ENCODE measurements at places on chromosomes 7 and 10. TPM values are rescaled to one million over a fixed set of nuclear protein-coding genes. Genes with fewer than 3 reads are reported as not detected.

The ABCB1 gene
- 1.2 TPM for total RNA-seq

The TWIST1 gene
- total RNA-seq, result 0.24 TPM

The NUTM2D gene
- 0.54 TPM for total RNA-seq

The SPAG6 gene
- 0.12 TPM for total RNA-seq

The UCMA gene
- 8.6 TPM for total RNA-seq

The CDHR1 gene
- 6.7 TPM for total RNA-seq

The GNGT1 gene
- not detected for total RNA-seq

DNA sequence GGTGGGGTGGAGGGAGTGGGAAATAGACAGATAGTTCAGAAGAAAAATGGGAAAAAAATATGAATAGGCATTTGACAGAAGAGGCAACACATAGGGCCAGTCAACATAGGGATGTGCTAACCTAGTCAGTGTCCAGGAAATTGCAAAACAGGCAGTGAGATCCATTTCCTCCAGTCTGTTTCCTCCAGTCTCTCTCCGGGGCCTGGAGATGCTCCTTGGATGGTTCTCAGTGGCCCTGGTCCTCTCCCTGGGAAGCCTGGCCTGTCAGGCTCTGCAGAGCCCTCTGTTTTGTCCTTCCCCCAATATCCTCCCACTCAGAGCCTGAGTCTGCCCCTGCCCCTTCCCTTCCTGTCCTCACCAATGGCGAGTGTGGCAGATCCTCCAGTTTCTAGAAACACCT is 52.6 kb downstream of the SYPL1 start:
- no peak for DNase-seq

DNA sequence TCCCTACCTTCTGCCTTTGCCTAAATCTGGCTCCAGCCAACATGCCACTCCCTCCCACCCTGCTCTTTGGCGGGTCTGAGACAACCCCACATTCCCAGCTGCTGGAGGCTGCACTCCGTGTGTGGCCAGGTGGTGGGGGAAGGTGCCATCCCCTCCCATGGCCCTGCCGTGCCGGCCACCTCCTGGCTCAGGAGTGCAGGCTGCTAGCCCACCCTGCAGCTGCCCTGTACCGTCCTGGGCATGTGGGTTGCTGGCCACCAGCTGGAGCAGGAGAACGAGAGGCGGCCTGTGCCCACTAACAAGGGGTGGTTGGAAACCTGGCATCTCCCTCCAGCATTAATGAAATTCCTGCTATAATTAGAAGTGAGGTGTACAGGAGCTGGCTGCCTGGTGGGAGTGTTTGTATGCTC is 97.6 kb downstream of the ZMIZ1 start:
- DNase-seq, result no peak

DNA sequence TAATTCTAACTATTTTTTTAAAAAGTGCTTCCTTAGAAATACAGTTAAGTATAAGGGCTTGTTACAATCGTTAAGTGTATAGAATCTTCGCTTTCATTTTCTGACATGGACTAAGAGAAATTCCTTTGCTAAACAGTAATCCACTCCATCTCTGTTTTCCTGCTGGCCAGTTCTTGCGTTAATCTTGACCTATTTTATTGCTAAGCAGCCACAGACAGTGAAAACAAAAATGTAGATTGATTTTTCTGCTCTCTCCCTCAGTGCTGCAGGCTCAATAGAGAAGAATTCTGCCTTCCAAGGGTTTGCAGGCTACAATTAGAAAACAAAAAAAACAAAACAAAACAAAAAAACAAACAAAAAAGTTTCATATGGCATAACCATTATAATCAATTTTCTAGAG is 310.4 kb upstream of the ADARB2 start:
- DNase-seq, result no peak

- DNase-seq, result peak; percentile 50
Observed at GRCh38 chr7:31052841-31053601, 913 bp downstream of the ADCYAP1R1 start.

DNA sequence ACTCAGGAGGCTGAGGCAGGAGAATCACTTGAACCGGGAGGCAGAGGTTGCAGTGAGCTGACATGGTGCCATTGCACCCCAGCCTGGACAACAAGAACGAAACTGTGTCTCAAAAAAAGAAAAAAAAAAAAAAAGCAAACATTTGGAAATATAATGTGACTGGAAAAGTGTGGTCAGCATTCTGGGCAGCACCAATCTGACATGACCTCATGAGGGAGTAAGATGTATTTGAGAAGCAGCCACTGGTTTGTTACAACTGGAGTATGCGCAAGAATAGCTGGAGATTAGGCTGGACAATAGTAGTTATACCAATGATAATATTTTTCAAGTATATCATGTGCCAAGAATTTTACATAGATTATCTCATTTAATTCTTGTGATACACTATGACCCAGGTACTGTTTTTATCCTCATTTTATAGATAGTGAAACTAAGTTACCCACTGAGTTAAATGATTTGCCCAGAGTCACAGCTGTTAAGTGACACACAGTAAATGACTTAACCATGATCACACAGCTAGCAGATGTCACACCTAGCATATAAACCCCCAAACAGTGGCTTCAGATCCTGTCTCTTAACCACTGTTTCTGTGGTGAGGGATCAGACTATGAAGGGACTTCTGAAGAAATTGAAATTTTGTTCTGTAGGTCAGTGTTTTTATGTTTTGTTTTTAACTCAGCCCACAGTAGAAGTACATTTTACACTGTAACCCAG is 11.1 kb downstream of the MCU start:
- DNase-seq, result no peak

DNA sequence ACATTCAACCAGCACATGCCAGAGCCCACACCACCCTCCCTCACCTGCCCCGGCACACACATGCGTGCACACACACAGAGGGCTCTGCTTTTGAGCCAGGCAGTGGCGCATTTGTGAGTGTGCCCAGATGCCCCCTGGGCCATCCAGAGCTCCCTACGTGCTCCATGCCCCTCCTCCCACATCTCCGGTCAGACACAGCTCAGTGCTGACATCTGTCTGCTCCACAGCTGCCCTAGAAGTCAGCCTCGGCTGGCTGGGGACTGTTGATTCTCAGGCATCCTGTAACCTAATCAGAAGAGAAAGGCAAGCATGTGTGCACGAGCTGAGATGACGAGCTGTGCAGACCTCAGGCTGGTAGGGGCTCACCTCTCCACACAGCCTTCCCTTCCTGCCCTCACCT is 135.1 kb downstream of the ZMIZ1 start:
- no peak for DNase-seq

GRCh38 chr10:62433901-62434300 is 59.7 kb downstream of the ZNF365 start:
- DNase-seq, result no peak

DNA sequence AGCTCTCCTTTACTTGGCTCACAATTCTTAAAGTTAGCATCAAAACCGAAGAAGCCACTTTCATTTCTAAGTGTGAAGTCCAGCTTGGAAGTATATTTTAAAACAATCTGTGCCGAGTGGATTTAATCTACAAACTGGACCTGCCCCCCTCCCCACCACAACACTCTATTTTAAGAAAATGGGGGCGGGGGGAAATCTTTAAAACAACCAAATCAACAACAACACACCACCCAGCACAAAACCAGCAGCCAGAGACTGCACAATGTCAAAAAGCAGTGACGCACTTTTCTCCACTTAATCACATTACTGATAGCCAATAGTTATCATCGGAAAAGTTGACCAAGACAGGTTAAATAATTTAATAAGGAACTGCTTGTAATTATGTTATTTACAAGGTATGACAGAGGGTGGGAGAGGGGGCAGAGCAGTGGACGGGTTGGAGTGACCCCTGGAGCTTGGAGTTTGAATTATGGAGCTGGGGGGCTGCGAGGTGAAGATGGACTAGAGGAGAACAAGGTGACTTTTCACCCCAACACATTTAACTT is 2.8 kb downstream of the EBF3 start:
- no peak for DNase-seq

GRCh38 chr7:54944179-54944578 is 74.6 kb upstream of the EGFR start:
- no peak for DNase-seq

DNA sequence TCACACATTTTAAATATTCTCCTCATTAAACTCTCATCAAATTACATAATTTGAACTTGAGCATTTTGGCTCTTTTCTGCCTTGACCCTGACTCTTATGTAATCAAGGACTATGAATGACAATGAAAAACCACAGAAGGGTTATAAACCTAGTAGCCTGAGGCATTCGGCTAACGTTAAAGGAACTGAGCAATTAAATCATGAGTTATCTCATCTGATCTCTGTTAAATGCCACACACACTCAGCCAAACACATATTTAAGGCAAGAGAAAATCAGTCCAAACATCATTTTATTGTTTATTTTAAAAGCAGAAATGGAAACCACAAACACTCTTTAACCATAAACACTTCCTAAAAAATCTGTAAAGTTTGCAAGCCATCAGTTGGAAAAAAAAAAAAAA is 204.3 kb downstream of the DGKI start:
- no peak for DNase-seq

DNA sequence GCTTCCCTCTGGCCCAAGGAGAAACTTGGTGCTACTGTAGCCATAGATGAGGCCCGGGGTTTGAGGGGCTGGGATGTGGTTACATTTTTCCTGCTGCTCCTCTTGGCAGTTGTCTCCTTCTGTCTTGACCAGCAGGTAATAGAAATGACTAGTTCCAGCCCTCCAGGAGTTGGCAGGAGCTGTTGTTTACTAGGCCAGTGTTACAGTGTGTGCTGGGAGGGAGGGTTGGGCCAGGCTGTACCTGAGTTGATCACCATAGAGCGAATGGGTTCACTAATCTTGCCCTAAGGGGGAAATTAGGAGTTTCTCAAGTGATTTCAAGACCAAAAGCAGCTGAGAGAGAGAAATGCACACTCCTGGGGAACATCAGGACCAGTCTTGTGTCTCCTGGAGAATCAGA is 34.9 kb downstream of the PAX2 start:
- DNase-seq, result no peak

- no peak for DNase-seq
Observed at GRCh38 chr7:122984021-122984420, 11.5 kb downstream of the TAS2R16 start.

GRCh38 chr10:77925795-77926565 is 575 bp downstream of the DLG5 start:
- DNase-seq, result peak; percentile 70

- no peak for DNase-seq
Observed at GRCh38 chr10:14394179-14394578, 63.5 kb upstream of the FRMD4A start.

GRCh38 chr10:11197266-11197712 is 179.6 kb downstream of the CELF2 start:
- peak; percentile 71 for DNase-seq

GRCh38 chr10:33183655-33184054 is 150.8 kb downstream of the NRP1 start:
- DNase-seq, result no peak

DNA sequence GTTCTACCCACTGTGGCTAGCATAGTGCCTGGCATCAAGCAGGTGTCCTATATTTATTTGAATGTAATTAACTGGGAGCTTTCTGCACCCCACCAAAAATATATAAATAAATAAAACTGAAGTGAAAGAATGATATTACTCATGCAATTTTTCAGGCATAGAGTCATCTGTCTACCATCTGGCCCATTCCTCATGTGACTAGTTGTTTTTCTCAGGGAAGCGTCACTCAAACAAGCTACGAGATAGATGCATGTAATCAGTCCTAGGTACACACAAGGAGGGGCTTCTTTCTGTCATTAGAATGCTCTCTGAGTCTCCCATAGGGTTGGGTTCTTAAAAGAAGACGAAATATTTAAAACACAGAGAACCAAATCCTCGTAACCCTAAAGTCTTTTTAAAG is 255.5 kb upstream of the KMT2E start:
- DNase-seq, result no peak
